NCI-H524 (cell line): ENCODE measurements at places on chromosomes 16 and 17.

GRCh38 chr17:80943346-80944145 lies 48.1 kb upstream of the CHMP6 start:
- no peak for DNase-seq

DNA sequence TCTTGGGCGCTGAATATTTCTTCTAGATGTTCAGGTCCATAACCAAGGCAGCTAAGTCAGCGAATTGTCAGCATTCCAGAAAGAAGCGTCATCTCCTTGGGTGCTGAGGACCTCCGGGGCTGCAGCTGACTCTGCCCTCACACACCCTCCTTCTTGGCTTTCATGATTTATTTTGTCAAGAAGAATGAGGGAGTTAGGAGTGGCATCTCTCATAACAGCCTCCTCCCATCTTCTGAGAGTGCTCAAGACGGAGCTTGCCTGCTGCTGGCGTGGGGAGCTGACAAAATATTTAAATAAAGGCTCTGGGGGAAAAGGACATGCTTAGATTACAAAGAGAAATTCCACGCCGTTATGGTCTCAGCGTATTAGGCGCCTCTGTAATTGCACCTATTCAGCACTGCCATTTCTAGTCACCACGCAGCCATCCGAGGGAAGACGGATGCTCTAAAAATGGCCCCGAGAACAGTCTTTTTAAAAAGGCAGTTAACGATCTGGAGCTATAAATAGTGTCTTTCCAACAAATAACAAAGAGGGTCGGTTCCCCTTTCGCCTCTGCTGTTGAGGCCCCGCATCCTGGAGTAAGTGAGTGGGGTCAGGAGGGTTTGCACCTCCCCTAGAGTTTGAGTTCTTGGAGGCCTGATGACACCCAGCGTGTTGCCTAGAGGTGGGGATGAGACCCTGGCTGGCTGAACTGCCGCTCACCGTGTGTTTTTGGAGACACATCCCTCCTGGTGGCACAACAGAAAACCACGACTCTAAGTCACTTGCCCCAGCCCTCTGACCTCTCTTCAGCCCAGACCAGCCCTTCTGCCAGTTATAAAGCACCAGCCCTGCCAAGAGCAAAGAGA lies 187.0 kb downstream of the CCDC182 start:
- no peak for DNase-seq

GRCh38 chr17:4394208-4395110 lies 28.0 kb upstream of the UBE2G1 start:
- DNase-seq: no peak

GRCh38 chr16:17026600-17027242 lies 444.0 kb downstream of the XYLT1 start:
- no peak for DNase-seq

DNA sequence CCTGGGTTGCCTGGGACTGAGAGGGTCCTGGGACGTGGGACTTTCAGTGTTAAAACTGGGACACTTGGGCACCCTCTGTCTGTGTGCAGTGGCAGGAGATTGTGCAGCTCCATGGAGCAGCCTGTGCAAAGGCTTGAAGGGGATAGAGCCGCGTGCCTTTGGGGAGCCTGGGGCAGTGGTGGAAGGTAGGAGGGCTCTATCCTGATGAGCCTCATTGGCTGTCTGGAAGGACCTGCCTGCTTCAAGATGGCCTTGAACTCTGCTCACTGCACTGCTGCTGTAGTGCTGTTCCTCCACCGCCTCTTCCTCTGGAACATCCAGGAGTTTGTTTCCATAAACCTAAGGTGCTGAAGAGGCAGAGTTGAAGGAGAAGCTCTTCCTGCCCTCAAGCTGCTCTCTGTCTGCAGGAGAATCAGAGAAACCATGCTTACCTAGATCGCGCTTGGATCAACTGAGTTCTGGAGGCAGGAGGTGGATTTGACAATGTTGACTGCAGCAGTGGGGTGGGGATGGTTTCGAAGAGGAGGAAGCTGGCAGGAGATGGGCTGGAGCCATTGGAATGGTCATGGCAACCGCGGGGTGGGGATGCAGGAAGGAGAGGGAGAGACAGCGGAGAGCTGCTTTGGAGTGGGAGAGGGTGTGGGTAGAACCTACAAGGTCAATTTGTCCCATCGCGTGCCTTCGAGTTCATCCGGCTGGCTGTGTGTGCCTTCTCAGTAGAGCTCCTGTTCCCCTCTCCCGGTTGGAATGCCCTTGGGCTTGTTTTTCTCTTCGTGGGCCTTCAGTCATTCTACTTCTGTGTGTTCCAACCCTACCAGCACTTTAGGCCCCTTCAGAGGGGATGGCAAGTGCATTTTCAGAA lies 3.7 kb downstream of the RMI2 start:
- DNase-seq: no peak

DNA sequence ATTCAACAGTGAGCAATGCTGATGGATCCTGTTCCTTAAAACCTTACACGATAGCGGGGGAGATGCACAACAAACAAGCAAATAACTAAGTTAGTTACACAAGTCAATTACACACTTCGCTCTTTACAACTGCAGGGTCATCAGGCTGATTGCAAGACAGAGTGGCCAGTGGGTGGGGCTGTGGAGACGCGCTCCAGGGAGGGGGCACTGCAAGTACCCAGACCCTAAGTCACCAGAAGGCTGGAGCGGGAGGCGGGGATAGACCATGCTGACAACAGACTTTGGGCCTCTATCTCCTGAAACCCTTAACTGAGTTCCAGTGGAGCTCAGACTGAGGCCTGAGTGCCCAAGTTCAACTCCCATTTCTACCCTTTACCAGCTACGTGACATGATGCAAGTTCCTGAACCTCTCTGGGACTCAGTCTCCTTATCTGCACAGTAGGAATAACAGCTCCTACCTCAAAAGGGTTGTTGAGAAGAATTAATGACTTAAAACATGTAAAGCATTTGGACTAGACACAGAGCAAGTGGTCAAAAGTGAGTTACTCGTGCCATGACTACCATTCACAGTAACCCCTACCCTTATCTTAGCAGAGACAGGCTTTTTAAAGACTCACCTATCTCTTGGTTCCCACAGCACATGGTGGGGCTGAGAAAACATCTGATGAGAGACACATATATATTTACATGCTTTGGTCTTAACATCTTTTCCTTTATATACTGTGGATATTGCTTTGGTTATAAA lies 10.4 kb downstream of the CPPED1 start:
- no peak for DNase-seq
